ENCODE measurements at places on chromosomes 16 and 17.

GRCh38 chr17:78844301-78845005 is 3.8 kb upstream of the USP36 start:
- no peak for DNase-seq

DNA sequence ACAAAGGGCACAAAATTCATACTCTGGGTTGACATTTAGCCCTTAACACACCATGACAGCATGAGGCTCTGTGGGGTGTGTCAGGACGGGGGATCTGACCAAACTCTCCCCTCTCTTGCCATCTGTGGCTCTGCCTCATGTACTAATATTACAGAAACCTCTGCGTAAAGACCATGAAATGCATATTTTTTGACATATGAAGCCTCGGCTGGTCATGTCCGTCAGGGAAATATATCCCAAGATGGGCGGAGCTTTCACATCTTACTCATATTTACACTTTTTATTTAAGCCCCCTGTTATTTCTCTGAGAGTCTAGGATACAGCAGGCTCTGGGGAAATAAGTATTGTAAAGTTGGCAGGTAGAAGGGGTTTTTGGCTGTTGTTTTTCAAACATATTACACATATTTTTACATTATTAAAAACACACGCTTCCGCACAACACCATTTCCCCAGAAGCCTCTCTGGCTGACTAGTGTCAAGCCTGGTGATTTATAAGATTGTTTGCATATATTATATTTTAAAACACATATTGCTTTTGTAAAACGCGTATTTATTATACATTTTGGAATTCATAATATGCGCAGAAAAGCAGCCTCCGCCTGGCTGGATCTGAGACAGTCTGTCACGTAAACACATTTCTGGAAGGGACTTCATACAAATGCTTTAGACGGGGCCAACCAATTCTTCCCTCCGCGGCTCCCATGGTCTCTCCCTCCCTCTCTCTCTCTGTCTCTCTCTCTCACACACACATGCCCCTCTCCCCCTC is 237.7 kb upstream of the ZFHX3 start:
- DNase-seq, result no peak

- DNase-seq, result no peak
Observed at GRCh38 chr17:49117587-49118230, 14.9 kb upstream of the B4GALNT2 start.

DNA sequence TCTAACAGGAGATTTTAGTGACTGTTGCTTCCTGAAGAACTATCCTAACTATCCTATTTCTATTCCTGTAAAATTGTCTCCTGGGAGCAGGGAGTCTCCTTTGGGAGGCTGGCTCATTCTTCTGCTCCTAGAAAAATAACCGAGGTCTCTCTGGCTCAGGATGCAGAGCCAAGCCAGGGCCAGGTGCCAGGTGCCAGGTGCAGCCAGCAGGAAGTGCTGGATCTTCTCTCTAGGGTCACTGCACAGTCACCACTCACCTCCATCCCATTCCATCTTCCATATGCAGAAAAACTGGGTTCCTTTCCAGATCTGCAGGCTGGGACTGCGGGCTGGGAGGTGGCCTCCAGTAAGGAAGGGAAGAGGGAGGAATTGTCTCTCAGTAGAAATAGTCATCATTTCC is 3.8 kb upstream of the TMC7 start:
- DNase-seq, result no peak

DNA sequence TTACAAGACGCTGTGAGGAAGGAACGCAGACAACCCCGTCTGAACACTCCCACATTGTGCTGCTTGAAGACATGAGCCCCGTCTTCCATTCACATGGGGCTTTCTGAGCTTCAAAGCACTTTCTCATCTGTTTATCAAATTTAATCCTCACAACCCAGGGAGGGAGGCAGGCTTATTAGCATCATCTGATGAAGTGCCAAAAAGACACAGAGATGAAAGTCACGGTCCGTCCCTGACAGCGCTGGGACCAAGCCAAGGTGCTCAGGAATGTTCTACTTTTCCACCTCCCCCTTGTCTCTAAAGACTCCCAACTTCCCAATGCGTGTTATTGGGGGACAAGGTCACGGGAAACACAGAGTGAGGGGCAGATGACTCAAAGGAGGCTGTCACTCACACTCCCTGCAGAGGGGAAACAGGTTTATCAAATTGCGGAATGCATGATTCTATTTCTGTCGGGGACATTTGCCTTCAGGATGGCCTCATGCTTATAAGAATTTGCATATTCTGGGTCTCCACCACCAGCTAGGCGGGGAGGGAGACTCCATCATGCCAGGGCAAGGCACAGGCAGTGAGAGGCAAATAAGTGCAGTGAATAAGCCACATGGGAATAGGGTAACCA is 10.7 kb downstream of the XYLT1 start:
- DNase-seq, result no peak

DNA sequence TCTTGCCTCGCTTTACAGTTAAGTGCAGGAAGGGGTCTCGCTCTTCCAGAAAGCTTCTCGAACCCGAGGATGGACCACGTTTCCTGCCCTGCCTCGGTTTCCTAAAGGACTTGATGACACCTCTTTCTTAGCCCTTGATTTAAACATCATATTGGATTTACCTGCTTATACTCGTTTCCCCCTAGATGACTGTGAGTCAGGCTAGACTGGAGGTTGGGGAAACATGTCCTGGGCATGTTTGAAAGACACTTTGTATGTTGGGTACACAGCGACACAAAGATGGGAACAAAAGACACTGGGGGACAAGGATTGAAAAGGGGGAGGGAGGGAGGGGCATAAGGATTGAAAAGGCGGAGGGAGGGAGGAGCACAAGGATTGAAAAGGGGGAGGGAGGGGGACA is 30.0 kb downstream of the SDK2 start:
- no peak for DNase-seq

- DNase-seq, result no peak
Observed at GRCh38 chr17:33205552-33205951, 87.5 kb downstream of the ASIC2 start.

DNA sequence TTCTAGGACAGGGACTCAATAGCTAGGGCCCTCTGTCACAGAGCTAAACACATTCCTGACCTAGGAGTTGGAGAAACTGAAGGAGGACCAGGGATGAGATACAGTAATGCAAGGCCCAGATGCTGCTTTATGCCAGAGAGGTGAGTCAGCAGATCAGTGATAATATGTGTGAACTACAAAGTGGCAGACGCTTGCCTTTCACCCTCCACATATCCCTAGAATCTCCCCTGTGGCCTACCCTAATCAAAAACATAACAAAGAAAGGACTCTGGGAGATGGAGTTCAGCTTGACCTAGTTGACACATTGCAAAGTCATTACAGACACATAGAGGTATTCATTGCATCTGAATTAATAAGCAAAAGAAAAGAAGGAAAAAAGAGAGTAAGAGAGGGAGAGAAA is 417.6 kb upstream of the DYNLRB2 start:
- no peak for DNase-seq

DNA sequence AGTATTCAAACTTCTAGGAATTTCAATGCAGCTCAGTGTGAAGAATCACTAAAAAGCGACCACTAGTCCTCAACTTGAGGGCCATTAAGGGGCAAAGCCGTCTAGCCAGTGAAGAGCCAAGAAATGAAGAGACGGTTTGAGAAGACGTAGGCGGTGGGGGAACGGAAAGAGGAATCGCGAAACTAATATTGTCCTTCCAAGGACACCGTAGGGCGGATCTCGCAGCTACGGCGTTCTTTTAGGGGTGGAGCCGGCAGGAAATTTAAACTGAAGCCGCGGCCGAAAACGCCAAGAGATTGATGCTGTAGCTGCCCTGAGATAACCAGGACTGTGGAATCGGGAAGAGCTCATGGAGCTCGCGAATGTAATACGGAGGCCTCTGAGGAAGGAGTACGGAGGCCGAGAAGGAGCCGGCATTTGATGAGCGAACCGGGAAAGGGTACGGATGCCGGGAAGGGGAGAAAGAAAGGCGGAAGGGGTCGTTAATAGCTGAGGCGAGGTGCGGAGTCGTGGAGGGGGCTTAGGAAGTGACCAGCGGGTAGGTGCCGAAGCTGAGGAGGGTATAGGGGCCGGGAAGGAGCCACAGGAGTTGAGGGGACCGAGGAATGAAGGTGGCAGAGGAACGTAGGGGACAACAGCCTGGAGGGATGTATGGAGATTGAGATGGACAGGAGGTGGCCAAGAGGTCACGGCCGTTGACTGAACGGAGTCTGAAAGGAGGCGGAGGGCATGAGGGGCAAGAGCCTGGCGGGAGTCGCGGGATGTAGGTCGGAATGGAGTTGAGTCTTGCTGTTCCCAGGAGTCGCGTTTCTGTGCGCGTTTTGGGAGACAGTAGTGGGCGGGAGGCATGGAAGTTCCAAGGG is at the start of gene DBF4B:
TSS of gene DBF4B (plus strand) at position 265 of the 863 bp plus-strand sequence. CDS start at position 421, 156 bp downstream.
- DNase-seq, result peak; percentile 91

DNA sequence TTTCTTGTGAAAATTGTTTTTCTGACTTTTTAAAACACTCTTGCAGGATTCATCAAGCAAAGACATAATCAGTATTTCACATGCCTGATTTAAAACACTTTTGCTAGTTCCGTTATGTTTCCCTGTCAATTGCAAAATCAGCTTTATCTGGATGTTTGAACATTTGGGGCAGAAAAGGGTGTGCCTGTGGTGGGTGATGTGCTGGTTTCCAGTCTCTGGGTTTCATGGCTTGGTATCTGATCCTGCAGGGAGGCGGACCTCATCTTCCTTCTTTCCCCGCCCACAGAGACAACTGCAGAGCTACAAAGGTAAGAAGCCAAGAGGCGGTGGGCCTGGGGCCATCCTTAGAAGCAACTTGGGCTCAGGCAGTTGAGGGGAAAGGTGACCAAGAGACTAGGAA is 41.8 kb downstream of the NLRC5 start:
- no peak for DNase-seq
